ENCODE measurements at places on chromosomes 1 and 21.

DNA sequence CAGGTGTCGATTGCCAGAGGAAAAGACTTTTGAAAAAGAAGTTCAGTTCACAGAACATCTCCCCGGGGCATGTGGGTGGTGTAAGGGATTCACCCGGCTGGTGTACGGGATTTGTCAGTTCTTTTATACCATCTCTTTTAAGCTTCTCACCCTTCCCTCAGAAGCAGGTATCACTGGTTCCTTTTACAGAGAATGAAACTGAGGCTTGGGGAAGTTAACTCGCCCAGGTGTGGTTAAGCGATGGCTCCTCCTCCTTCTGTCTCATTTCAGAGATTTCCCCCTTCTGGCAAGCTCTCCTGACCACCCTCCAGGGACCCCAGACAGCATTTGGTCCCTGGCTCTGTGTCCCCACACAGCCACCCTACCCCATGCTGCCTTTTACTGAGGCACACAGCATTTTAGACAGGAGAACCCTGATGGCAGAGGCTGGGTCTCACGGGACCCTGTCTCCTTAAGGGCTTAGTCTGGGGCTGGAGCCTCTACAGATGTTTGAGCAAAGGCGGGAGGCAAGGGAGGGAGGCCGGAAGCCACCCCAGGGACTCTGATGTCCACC is 2.8 kb upstream of the ECE1 start:
- DNase-seq: no peak

DNA sequence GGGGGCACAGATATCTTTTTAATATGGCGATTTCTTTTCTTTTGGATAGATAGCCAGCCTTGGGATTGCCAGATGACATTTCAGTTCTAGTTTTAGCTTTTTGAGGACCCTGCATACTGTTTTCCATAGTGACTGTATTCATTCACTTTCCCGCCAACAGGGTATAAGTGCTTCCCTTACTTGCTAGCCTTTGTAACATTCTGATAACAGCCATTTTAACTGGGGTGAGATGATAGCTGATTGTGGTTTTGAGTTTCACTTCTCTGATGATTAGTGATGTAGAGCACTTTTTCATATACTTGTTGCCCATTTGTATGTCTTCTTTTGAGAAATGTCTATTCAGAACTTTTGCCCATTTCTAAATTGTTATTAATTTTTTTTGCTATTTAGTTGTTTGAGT is 151.9 kb downstream of the NTPCR start:
- DNase-seq: no peak

GRCh38 chr1:181062836-181063428 is 25.6 kb upstream of the IER5 start:
- no peak for DNase-seq

DNA sequence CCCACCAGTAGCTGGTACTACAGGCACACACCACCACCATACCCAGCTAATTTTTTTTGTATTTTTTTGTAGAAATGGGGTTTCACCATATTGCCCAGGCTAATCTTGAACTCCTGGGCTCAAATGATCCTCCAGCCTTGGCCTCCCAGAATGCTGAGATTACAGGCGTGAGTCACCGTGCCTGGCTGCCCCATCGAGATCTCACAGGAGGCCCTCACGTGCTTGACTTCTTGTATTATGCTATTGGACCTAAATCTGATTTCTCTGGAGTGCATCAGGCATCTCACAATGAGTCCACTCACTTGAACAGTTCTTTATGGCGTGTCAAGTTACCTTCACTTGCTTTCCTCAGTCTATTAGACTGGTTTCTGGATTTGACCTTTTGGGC is 9.3 kb upstream of the RSRP1 start:
- no peak for DNase-seq

- no peak for DNase-seq
These were observed 4.8 kb downstream of the VASH2 start for GRCh38 chr1:212955098-212955497.

DNA sequence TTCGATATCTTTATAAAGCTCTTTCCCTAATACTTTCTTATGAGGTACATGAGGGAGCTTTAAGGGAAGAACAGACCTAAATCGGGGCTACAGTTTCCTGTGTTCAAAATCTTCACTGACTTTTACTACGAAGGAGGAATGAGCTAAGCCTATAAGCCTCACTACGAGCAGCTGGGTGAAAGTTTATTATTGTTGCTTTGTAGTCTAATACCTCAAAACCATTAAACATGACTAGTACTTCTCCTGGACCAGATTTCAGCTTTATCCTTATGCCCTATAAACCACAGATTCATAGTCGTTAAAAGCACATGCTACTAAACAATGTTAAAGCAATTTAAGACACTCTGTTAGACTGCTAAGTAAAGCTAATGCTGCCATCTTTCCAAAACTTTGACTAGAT is 30.2 kb downstream of the NDC1 start:
- DNase-seq: no peak

DNA sequence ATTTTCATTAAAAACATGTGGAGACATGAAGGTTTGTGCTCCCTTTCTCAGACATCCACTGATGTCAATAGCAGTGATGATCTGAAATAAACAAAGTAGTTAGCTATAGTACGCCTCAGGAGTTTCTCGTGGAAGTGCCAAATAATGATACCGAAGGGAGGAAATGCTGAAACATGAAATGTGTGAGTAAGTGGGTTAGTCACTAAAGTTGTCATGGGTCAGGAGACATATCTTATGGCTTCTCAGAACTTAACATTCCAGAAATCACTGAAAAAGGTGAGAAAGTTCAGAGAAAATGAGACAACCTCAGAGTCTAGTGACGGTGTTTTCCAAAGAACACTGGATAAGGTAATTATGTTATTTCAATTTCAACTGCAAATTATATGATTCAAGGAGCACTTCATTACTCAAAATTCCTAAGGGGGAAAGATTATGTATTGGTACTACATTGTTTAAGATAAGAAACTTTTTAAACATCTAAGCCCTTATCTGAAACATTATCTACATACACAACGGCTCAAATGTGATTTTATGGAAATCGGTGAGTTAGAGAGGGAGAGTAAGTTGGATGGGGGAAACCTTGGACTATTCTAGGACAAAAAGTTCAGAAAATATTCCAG is 20.6 kb downstream of the NIBAN1 start:
- DNase-seq: no peak

GRCh38 chr1:44643721-44644334 is 30.5 kb downstream of the TMEM53 start:
- no peak for DNase-seq

- no peak for DNase-seq
These were observed 14.4 kb upstream of the THEM5 start for GRCh38 chr1:151867765-151868411.

DNA sequence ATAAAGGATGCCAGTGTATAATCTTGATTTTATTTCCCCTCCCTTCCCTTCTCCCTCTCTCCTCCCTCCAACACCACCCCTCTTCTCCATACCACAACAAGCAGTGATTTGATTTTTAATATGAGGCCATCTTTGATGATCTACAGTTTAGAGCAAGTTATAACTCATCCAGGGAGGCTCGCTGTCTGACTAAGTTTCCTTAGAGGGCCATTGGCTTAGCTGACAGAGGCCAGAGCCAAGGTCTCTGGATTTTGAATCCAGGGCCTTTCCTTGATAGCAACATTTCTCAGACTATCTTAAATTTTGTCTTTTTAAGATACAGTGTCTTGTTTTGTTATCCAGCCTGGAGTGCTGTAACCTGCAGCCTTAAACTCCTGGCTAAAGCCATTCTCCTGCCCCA is 431.0 kb upstream of the USP24 start:
- DNase-seq: no peak

DNA sequence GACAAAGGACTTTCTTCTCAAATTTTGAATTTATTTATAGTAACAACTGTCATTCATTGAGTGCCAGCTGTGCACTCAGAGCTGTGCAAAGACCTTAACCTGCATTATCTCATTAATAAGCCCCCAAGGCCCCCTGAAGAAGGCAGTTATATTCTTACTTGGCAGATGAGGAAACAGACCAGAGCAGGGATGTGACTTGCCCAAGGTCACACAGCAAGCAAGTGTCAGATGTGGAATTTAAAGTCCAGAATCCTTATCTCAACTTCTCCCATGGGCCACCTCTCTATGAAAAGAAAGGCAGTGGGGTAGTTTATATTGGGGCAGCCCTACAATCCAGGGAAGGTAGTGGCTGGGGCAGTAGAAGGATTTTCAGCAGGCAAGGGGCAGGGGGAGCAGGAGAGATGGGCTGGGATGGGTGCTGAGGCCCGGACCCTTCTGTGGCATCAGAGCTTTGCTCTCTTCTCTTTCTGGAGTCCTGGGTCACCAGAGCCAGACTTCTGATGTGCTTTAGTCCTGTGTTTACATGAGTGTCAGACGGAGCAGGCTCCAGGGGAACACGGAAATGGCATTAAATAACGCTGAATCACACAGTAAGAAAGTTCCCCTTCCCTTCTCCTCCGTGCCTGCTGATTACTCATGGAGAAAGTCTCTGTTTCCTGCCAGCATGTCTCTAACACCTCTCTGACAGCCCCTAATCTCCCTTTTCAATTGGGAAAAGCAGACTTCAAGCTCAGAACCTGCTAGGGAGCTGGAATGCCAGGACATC is 39.5 kb downstream of the EPHB2 start:
- no peak for DNase-seq

DNA sequence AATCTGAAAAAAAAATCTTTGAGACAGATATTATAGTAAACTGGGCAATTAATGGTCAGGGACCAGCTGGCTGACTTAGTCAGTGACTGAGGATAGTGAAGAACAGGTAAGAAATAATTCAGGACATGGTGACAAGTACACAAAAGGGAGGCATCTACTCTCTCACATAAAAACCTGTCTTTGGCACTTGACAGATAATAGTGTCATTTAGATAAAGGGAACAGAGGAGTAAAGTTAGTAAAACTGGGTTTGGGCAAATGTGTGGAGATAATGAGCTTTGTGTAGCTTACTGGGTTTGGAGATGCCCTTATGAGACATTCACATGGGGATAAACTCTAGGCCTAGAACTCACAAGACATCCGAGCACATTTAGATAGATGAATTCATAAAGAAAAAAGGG is 4.0 kb downstream of the SSX2IP start:
- no peak for DNase-seq

- DNase-seq: no peak
These were observed 68.3 kb upstream of the BCAR3 start for GRCh38 chr1:93749894-93750301.

DNA sequence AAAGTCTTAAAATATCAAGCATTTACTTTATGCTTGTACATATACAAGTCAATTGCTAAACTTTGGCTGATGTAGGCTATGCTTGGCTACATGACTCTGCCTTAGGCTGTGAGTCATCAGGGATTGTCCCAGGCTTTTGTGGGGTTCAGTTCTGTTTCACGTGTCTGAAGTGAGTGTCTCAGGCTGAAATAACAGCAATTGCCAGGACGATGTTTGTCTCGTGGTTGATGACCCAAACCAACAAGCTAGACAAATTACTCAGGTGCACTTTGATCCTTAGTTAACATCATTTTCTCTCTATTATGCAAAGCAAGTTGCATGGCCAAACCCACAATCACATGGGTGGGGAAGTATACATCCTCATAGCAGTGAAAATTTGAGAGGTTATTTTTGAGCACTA is 410.1 kb downstream of the BRINP3 start:
- DNase-seq: no peak

GRCh38 chr1:116104667-116105066 is 6.5 kb upstream of the MAB21L3 start:
- no peak for DNase-seq

DNA sequence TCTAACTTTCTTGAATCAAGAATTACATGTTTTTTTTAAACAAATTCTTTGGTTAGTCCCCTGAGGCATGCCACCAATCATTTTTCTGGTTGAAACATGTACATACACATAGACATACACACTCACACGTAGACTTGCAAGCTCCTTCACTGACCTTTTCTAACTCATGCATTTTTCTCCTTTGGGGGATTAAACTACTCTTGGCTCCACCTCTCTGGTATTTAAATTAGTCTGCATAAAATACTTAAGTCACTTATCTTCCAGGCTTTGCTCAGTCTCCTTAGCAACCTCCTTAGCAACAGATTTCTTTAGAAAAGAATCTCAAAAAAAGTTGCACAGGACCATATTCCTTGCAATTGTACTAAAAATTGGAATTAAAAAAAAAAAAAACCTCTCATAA is 440.9 kb upstream of the LRRC7 start:
- no peak for DNase-seq

DNA sequence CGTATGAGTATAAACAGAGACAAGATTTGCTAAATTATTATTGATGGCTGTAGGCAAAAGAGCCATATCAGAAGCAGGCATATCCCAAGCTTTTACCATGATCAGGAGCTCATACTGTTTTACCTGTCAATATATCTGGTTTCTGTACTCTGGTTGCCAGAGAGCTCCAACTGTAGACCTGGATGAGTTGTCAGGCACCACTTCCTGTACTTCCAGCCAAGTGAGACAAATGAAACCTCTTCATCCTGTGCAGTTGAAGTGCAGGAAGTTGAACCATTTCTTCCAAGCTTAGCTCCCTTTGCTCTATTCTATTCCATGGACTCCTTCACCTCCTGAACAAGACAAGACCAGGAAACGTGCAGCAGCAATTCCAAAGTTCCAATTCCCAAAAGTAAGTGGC is 115.6 kb downstream of the ZNF281 start:
- no peak for DNase-seq

DNA sequence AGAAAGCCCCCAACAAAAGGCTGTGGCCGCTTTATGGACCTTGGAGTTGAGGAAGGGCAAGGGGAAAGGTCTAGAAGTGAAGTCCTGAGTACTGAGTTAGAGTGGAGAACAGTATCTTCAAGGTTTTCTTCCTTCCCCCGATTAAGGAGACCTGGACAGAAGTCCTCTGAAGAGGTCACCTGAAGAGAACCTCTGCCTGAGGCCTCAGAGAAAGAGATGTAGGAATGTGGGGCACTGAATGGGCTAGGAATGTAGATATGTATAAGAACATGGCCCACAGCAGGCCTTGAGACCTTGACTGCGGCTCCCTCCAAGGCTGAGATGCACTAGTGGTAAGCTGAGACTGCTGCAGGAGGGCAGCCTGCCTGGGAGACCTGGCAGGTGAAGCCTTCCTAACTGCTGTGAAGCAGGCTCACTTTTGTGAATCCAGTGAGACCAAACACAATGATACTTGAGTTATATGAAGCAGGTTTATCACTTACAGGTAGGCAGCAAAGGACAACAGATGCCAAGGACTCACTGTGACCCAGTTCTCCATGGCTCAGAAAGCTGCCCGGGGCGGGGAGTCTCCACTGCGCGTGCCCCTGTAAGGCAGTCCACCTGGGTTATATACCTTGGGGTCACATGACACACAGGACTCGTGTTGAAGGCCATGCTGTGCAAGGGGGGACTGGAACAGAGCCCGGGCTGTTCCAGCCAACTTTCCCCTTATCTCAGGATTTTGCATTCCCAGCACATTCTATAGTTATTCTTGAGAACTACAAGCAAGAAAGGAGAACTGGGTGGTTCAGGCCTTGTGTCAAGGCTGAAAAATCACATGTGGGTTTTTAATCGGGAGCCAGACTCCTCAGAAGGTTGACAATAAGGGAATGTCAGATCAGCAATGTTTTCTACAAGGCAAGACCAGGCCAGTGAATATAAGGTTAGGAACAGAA is 78.8 kb upstream of the PPM1J start:
- DNase-seq: no peak

DNA sequence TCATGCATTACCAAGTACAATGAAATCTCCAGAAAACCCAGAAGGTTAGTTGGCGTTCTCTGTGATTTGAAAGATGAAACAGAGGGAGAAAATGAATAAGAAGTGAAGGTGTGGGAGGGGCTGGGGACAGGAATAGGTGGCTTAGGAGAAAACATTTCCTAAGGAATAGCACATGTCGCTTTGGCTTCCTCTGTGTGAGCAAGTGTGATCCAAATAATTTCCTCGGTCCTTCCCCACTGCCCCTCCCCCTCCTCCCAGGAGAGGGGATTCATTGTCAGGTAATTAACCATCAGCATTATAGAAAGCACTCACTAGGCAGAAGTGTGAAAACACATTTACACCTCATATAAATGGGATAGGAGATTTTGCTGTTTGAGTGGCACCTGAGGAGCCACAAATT is 105.5 kb downstream of the NUF2 start:
- DNase-seq: no peak
